ENCODE measurements at places on chromosomes 13 and 19.

- no peak for DNase-seq
Measured at GRCh38 chr13:27131906-27132305, 39.7 kb downstream of the USP12 start.

DNA sequence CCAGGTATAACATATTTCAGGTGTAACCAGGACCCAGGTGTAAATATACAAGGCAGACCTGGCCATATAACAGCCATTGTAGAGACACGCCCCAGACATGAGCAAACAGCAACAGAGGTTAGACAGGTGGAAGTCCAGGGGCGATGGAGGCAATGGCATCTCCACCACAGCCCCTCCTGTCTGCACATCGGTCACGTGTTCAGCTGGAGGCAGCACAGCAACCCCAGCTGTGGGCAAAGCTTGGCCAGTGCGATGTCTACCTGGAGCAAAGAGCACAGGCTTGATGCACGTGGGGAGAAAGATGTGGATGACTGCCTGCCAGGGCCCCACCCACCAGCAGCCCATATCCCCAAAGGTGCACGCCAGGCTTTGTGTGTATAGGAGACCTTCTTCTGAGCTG, 4.4 kb downstream of the CYP4F2 start:
- no peak for DNase-seq

DNA sequence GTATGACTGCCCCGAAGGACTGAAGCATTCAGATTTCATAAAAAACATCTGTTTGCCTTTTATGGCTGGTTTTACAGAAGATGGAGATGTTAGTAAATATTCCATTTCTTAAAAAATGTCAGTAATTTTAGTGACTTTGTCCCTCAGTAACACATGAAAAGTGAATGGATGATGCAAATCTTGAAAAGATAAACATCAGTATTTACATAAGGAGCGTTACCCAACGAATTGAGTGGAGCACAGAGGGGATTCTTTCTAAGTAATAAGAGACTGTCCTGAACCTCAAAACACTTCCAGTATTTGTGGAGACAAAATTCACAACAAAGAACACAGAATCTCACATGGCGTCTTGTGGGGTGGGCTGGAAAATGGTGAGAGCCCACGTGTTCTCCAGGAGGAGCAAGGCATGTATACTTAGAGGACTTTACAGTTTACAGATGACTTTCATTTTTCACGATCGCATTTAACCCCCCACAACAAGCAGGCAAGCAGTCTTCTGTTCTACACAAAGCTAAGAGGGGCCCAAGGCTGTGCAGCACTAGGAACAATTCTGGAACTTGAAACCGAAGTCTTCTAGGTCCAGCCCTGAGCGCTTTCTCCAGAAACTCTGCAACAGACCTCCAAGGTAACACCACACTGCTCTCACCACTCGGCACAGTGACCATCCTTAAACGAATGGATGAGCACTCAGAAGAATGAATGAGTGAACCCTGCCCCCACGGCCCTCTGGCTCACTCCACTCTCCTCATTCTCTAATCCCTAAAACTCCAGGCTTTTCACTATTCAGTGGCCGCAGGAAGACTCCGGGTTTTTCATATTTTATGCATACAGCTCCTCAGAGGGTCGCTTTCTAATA, 709.8 kb downstream of the UQCRFS1 start:
- no peak for DNase-seq

- peak; percentile 51 for DNase-seq
Measured at GRCh38 chr13:110819203-110820014, 95.5 kb downstream of the ANKRD10 start.

GRCh38 chr13:101298517-101298916, 117.8 kb downstream of the NALCN start:
- no peak for DNase-seq

Data from fibroblast of skin of right quadriceps (primary cell).